ENCODE measurements at places on chromosomes 3 and 15. TPM values are rescaled to one million over a fixed set of nuclear protein-coding genes. Genes with fewer than 3 reads are reported as not detected.

Gene TRPM1
- total RNA-seq = not detected

- no peak for DNase-seq
These were observed 550.5 kb upstream of the AGTR1 start for GRCh38 chr3:148146947-148147826.

- no peak for DNase-seq
These were observed 614.0 kb upstream of the AGTR1 start for GRCh38 chr3:148083526-148084182.

DNA sequence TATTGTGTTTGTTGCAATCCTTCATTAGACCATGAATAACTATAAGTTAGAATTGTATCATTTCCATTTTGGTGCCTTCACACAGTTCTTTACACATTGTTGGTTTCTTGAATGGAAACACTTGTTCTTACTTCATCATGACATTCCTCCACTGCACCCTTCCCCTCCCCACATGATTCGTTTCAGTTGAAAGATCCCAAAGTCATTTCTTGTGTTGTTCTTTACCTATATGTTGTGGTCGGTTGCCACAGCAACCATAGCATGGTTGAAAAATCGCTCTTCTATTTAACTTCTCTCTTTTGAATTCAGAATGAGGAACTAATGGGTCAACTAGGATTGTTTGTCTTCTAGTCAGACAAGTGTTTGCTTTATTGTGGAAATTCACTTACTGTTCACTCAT lies 103.3 kb downstream of the IL1RAP start:
- peak; percentile 88 for DNase-seq

DNA sequence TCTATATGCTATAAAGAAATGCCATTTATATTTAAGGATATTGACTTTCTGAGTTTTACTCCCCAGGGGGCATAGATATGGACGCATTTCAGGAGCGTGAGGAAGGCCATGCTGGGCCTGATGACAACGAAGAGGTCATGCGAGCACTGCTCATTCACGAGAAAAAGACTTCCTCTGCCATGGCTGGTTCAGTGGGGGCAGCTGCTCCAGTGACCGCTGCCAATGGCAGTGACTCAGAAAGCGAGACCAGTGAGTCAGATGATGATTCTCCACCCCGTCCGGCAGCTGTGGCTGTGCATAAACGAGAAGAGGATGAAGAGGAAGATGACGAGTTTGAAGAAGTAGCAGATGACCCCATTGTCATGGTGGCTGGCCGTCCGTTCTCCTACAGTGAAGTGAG lies 38.4 kb downstream of the GTF2E1 start:
- no peak for DNase-seq

- DNase-seq = no peak
These were observed 38.4 kb downstream of the NDUFB4 start for GRCh38 chr3:120634539-120634938.

GRCh38 chr3:161914703-161915417 lies 418.3 kb downstream of the OTOL1 start:
- no peak for DNase-seq

GRCh38 chr15:66298803-66299251 lies 5.5 kb downstream of the DIS3L start:
- no peak for DNase-seq

DNA sequence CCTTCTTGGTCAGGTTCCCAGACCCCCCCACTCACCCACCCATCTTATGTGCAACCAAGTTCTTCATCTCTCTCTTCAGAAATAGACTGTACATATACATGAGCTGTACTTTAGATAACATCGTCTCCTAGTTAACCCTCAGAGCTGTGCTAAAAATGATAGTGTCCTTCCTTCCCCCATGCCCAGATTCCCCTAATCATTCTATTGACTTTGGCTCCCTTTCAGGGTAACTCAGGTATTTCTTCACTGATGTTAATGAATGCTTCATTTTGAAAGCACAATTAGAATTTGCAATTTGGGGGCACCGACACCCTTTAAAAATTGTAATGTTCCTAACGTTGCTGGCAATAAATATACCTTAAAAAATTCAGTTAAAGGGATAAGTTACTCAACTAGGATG lies 10.9 kb downstream of the PARP9 start:
- no peak for DNase-seq

DNA sequence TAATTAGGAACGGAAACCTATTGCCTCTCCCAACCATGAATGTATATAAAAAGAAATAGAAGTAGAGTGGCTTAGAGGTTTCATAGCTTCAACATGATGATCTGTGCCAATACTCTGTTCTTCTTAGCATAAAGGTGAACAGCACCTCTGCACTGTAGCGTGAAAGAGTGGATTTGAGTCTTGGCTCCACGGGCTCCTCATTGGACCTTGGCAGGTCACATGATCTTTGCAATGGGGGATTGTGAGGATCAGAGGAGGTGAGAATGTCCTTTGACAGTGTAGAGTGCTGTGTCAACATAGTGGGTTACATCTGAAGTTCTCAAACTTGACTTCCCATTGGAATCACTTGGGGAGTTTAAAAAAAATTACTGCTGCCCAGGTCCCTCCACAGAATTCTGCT lies 51.4 kb downstream of the FEM1B start:
- no peak for DNase-seq

- DNase-seq = no peak
These were observed 10.0 kb downstream of the PRKCD start for GRCh38 chr3:53171064-53171418.

- no peak for DNase-seq
These were observed 49.9 kb upstream of the IL12A start for GRCh38 chr3:159938714-159939113.

DNA sequence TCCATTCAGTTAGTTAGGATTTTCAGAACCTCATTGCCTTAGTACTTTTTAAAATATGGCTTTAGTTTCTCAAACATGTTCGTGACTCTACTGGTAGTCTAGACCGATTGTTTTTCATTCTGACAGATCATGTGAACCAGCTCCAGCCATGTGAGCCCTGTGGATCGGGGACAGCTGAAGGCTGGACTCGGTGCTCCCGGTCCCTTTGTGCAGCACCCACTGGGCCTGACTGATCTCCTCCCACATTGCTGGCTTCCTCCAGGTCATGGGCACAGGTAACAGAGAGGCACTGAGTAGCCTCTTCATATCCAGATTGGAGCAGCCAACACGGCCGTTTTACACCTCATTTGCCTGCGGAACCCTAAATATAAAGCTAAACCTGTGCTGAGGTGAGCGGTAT lies 30.5 kb downstream of the NIPA2 start:
- no peak for DNase-seq

DNA sequence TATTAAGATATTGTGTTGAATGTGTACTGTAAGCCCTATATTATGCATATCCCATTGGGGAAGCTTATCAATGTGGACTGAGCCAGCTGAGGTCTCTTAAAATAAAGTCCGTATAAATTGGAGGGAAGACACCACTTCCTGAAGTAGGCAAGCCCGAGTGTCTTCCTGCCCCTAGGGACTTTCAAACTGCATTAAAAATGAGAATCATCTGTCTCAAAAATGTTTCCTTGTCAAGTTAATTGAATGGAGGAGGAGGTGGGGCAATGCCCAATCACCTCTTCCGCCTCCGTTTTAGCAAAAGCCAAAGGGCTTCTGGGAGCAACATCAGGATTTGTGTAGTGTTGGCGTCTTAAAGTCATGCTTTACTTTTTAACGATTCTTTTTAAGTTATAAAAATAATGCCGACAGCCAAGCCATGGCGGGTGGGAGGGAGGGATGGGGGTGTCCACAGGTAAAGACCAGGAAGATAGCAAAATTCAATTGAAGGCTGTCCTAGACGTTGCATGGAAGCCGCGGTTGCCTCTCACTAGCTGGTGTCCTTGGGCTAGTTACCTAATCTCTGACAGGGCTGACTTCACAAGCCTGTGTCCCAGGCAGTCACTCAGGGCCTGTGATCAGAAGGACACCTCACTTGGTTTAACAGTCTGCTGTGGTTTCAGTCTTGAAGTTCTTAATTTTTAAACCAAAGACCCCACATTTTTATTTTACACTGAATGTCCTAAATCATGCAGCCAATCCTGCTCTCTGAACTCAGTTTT lies 524.9 kb upstream of the PROK2 start:
- DNase-seq = no peak
